Stimulated activated CD4-positive, alpha-beta T cell treated with anti-CD3 and anti-CD28 coated beads, Interleukin-1b, Interleukin-23, amount 100 ng/mL, for 48 hours (primary cell): ENCODE measurements at places on chromosomes 6 and 20.

GRCh38 chr6:161747506-161747905, 473.6 kb upstream of the AGPAT4 start:
- no peak for DNase-seq

- DNase-seq = no peak
Observed at GRCh38 chr6:12371151-12371550, 81.0 kb downstream of the EDN1 start.

- no peak for DNase-seq
Observed at GRCh38 chr6:111061508-111061907, 25.8 kb upstream of the SLC16A10 start.

DNA sequence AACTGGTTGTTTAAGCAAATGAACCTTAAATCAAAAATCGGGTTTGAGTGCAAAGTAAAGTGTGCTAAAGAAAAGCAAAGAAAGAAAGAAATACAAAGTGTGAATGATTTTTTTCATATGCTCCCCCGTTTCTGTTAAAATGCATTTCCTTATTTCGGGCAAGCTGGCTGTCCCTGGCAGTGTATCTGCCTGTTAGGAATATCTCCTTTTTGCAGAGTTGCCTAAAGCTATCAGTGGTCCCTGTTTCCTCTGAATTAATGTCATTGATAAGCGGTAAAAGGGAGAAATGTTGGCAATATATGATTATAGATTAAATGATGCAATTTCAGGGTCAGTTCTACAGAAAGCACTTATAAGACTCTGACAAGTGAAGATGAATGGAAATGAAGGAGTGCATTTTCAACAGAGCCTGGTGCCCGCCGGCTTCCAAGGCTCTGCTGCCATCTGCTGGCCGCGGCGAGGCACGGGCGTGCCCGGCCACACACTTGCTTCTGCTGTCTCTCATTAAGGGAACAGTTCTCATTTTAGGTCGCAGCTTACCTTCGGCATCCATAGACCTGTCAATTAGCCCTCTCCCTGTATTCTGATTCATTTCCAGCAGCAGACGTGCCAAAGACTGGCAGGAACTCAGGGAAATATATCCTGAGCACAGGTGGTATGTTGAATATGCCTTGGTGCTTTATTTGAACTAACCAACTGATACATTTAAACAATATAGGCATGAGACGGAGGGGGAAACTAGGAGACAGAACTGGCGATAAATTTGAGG, 381.9 kb downstream of the C6orf118 start:
- peak; percentile 31 for DNase-seq
